HuH-7.5 (cell line): ENCODE measurements at places on chromosomes 16 and 17.

- peak; percentile 11 for DNase-seq
These were observed 85.7 kb upstream of the XYLT1 start for GRCh38 chr16:17556276-17557052.

DNA sequence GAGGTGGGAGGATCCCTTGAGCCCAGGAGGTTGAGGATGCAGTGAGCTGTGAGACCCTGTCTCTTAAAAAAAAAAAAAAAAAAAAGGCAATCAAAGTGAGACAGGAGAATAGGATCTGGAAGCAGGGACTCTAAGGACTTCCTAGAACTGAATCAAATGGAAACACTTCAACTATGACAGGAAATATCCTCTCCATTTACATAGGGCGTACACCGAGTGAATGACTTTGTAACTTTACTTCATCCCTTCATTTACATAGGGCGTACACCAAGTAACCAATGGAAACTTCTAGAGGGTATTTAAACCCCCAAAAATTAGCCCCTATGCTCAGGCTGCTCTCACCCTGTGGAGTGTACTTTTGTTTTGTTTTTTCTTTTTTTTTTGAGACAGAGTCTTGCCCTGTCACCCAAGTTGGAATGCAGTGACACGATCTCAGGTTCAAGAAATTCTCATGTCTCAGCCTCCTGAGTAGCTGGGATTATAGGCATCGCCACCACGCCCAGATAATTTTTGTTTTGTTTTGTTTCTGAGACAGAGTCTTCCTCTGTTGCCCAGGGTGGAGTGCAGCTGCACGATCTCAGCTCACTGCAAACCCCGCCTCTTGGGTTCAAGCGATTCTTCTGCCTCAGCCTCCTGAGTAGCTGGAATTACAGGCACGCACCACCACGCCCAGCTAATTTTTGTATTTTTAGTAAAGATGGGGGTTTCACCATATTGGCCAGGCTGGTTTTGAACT lies 9.6 kb upstream of the PRPSAP1 start:
- DNase-seq: no peak

DNA sequence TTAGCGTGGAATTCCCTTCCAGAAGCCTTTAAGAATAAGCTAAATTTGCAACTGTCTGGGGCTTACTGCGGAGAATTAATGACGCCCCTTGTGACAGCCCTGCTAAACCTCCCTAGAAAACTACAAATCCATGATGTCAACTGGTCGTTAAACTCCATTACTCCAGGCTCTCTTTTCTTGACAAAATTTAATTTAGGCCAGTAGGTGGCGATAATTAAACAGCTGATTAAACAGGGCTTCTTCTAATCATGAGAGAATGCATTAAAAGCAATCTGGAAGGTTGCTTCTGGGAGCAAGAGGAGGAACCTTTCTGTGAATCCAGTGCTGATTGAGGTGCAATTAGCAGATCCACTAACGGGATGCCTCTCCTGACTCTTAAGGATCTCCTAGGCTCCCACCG lies 8.1 kb upstream of the NLRP1 start:
- no peak for DNase-seq

DNA sequence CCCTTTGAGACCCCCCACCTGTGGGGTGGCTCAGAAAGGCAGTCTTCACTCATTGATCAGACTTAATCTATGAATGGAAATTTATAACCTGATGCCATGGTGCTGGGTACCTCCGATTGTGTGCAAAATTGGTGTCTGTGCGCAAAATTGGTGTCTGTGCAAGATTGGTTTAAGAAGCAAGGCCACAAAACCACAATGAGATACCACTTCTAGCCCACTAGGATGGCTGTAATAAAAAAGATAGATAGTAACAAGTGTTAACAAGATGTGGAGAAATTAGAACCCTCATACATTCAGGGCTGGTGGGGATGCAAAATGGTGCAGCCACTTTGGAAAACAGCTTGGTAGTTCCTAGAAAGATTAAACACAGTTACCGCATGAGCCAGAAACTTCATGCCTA lies 13.9 kb upstream of the CSNK2A2 start:
- DNase-seq: no peak

DNA sequence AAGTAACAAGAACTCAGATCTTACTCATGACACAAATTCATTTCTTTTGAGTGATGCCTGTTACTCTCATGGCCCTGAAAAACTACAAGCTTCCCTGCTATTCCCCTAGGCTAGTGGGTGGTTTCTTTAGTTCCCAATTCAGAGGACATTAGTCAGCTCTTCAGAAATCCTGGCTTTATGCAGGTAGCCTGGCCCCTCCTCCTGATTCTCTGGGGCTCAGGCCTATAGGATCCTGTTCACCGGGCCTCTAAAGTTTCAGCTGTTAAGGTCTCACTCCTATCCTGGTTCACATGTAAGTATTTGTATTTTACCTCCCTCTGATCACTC lies 87.3 kb upstream of the IRX5 start:
- no peak for DNase-seq

- DNase-seq: no peak
These were observed 7.9 kb downstream of the FA2H start for GRCh38 chr16:74766729-74767128.

GRCh38 chr17:40818343-40818732 lies 4.1 kb downstream of the KRT10 start:
- DNase-seq: no peak

DNA sequence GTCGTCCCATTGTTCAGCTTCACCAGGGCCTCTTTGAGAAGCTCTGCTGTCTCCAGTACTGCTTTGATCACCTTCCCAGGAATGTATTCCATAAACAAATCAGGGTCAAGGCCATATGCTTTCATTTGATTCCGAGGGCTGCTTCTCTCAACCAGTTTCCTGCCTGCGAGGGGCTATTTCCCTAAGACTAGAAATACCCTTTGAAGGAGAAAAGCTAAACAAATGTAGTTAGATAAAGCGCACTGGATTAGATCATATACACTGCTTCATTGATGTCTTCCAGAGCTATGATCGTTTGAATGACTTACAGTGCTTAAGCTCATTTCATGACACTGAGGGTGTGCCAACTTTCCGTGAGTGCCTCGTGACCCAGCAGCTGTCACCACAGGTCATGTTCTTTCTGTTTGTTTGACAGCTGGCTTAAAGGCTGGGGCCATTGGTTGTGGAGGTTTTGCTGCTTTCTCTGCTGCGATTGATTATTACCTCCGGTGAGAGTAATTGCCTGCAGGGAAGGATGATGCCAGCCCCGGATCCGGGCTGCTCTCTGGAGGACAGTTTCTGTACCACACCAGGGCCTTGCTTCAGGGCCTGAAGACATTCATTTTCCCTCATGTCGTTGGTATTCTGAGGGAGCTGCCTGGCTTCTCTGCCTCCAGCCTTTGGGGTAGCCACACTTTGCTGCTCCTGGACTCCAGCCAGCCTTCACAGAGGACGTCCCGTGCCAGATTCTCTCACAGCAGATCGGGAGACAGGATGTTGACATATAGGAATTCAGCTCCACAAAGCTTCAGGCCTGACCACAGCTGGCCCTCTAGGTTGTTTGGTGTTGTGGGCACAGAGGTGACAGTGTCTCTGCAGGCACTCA lies 3.9 kb downstream of the TIMM22 start:
- no peak for DNase-seq

- DNase-seq: no peak
These were observed 45.9 kb upstream of the KCNJ16 start for GRCh38 chr17:70028978-70029767.

DNA sequence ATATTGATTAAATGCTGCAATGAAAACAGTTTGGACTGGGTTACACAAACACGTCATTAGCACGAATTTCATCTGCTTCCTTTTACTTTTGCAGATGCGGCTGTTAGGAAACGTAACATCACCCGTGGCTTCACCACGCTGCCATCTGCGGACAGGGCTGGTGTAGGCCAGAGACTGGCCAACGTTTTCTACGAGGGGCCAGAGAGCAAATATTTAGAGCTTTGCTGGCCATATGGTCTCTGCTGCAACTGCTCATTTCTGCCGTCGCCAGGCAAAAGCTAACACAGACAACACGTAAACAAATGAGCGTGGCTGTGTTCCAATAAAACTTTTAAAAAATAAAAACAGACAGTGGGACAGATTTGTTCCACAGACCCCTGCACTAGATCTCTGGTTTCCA lies 96.6 kb downstream of the ENGASE start:
- no peak for DNase-seq

- no peak for DNase-seq
These were observed 943 bp upstream of the PIP4K2B start for GRCh38 chr17:38800237-38800760.

DNA sequence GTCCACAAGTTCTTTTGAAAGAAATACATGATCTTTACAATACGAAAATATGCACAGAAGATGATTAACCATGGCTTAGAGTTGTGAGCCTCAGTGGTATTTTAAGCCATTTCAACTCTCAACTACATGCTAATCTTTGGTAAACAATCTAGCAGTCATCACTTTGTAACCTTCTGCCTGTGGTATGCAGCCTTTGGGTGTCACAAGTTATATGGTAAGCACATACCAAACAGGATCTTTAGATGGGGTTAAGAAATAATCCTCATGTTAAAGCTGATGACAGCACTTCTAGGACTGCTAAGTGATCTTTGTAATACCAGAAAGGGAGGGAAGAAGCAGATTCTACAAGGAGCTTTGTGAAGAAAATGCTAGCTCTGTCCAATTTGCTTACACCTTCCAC lies 74.3 kb downstream of the CA4 start:
- DNase-seq: no peak

- DNase-seq: no peak
These were observed 34.2 kb downstream of the CYLD start for GRCh38 chr16:50776037-50776436.

DNA sequence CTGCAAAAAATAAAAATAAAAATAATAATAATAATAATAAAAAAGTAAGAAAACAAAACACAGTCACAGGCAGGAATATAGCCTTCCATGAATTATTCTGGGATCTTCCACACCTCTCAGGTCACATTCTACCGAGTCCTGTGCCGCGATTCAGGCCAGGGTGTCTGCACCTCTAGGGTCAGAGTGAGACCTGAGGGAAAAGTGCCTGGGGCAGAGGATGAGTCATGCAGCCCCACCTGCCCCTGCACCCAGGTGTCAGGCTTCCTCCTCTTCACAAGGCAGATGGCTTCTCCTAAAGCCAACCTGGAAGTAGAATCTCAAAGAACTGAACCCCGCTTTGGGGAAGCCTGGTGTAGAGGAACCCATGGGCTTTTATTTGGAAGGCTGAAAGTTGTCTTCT lies 283.7 kb downstream of the CPPED1 start:
- DNase-seq: no peak

GRCh38 chr17:2190014-2190413 lies 113.6 kb downstream of the SMG6 start:
- DNase-seq: no peak
